Vagina (tissue), 2 donors: ENCODE measurements at places on chromosomes 7 and 10.

DNA sequence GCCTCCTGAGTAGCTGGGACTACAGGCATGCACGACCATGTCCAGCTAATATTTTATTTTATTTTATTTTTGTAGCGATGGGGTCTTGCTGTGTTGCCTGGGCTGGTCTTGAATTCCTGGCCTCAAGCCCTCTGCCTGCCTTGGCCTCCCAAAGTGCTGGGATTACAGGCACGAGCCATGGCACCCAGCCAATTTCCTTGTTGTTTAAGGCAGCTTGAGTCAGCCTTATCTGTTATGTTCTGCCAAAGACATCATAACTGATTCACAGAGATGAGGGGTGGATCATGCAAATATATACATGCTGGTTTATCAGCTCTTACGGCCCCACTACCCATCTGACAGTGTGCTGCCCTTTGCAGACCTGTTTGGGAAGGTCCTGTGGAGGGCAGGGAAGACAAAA, 826.7 kb downstream of the TYW1 start:
- peaks cover 3% of the 10 kb centered on the region for H3K4me1 ChIP-seq
- no peak overlapping the region for H3K27ac ChIP-seq
- no peak for DNase-seq
- H3K4me3 ChIP-seq = no peak overlapping the region

GRCh38 chr10:87695074-87695473, 35.4 kb downstream of the PAPSS2 start:
- no peaks in the 10 kb centered on the region for H3K36me3 ChIP-seq
- H3K27ac ChIP-seq = no peak overlapping the region
- no peak overlapping the region for H3K4me3 ChIP-seq
- H3K4me1 ChIP-seq = no peaks in the 10 kb centered on the region

- no peak overlapping the region for H3K27ac ChIP-seq
- H3K27me3 ChIP-seq = no peaks in the 10 kb centered on the region
- no peak for DNase-seq
- no peaks in the 10 kb centered on the region for H3K36me3 ChIP-seq
- H3K4me1 ChIP-seq = no peaks in the 10 kb centered on the region
- H3K4me3 ChIP-seq = peak overlapping the region; percentile 38
Measured at GRCh38 chr10:65570143-65571010, 1355.5 kb upstream of the LRRTM3 start.

DNA sequence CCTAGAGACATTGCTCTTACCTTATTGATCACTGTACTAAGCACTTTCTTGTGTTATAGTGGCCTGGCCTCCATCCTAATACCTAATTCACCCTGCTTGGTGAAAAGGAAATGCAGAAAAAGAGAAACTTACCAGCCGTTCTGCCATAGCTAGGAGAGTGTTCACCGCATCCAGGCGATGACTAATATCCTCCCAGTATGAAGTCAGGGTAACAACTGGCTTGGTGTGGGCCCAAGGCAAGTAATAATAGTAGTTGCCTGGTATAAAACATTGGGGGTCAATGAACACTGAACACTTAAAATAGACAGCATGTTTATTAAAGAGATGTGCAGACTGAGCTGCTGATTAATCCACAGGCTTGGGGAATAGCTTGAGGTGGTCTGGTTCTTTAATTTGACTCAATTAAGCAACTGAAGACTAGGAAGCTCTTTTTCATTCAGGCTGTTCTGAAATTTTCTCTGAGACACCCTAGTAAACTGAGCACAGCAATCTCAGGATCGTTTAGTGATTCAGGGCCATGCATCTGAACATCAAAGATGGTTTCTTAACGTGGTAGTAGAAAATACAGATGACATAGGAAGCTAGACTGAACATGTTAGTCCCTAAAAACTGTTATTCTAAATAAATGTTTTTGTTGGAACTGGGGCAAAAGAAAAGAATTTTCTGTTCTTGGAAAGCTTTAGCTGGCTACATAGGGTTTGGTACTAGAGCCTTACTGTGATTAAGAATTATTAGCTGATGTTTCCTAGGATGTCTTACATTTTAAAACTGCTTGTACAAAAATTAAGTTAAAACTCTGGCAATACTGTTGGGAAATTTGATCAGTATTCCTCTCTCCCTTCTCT, 102.2 kb downstream of the MYOF start:
- no peak for DNase-seq
- H3K4me3 ChIP-seq = no peak overlapping the region
- no peaks in the 10 kb centered on the region for H3K36me3 ChIP-seq
- H3K27ac ChIP-seq = peak overlapping the region; percentile 57
- no peaks in the 10 kb centered on the region for H3K27me3 ChIP-seq
- H3K4me1 ChIP-seq = peaks cover 36% of the 10 kb centered on the region
